ENCODE measurements at places on chromosomes 5 and 9. TPM values are rescaled to one million over a fixed set of nuclear protein-coding genes. Genes with fewer than 3 reads are reported as not detected.
A peak's percentile ranks its signal among the peaks of the same experiment; 100 is the strongest.

DNA sequence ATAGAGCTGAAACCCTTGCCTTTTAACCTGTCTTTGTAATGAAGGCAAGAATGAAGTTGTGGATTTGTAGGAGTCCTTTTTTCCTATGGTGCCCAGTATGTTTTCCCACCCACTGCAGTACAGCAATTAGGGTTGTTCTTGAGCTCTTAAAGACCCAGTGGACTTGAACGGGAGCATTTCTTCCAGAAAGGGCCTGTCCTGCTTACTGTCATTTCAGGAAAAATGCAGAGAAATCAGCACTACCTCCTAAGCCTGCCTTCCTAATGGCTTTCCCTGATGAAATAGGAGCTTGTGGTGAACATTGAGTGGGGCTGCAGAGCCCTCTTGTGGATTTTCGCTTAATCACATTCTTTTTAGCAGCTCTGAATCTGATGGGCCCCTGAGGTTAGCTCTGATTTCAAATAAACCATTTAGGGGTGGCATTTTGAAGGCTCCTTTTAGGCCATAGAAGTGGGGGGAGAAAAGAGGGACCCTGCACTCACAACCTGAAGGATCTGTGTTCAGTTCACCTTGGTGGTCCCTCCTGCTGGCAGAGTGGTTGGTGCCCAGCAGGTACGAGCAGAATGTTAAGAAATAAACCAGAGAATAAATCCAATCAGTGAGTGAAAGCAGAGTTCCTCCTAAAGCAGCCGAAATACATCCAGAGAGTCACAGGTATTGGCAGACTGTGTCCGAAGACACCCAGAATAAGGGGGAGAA, 188.0 kb upstream of the KLF9 start:
- peak; percentile 82 for DNase-seq

GRCh38 chr9:115226152-115226551, 108.2 kb upstream of the TNC start:
- DNase-seq = no peak

DNA sequence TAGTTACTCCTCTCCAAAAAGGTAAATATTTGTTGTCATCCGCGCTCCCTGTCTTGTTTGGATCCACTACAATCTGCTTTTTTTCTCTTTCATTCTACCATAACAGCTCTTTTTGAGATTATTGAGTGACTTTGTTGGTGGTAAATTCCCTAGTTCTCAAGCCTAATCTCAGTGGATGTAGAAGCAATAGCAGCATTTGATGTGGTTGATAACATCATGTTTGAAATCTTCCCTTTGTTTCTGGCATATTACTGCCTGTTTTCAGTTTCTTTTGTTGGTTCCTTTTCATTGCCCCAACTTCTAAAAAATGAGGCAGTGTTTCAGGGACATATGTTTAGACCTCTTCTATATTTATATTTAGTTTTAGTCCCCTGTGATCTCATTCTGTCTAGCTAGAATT, 8.9 kb downstream of the CDC42SE2 start:
- DNase-seq = no peak

DNA sequence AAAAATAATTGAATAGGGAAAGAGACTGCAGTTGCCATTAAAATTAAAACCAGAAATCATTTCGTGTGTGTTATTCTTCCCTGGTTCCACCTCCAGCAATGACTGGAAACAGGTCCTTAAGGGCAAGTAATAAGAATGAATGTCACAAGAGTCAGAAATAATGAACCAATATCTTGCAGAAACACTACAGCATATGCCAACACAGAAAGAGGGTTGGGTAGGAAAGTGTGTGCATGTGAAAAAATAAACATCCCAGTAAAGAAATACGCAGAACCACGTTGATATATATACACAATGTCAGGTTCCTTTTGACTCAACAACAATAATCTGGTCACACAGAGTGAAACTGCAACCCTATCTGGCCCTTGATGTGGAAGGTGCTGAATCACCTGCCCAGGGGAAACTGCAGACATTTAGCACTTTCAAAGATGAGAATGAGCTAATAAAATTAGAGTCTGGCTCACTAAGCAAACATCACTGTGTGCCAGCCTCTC, 15.0 kb downstream of the HMHB1 start:
- DNase-seq = no peak

DNA sequence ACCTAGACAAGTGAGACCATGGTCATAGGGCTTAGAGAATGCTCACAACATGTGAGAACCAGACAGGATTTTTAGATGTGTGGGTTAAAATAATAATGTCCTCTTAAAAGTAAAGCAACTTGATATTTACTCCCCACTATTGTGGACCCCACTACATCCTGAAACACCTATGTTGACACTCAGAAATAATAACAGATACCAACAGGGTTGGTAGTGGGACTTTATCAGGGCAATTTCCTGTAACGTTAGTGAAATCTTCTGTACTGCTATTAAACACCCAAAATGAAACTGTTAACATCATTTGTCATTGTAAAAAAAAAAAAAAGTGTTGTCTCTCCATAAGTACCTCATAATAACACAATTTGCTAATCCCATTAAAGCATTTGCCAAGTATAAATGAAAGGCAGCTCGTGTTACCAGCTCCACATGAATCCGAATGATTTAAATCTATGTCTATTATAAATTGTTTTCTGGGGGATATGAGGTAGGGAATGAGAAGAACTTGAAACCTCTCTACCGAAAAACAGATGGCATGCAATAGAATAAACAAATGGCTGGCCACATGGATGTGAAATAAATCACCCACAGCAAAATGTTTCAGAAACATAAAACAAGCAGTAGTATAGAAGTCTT, 285.9 kb downstream of the ARHGEF28 start:
- DNase-seq = no peak

- DNase-seq = no peak
These were observed 46.4 kb upstream of the DNAH5 start for GRCh38 chr5:13990896-13991295.

- DNase-seq = peak; percentile 69
These were observed 524.2 kb upstream of the DAB2 start for GRCh38 chr5:39948867-39949468.

- DNase-seq = no peak
These were observed 19.4 kb downstream of the CSF1R start for GRCh38 chr5:150066901-150067396.

GRCh38 chr5:103889500-103890209, 327.1 kb upstream of the NUDT12 start:
- no peak for DNase-seq

DNA sequence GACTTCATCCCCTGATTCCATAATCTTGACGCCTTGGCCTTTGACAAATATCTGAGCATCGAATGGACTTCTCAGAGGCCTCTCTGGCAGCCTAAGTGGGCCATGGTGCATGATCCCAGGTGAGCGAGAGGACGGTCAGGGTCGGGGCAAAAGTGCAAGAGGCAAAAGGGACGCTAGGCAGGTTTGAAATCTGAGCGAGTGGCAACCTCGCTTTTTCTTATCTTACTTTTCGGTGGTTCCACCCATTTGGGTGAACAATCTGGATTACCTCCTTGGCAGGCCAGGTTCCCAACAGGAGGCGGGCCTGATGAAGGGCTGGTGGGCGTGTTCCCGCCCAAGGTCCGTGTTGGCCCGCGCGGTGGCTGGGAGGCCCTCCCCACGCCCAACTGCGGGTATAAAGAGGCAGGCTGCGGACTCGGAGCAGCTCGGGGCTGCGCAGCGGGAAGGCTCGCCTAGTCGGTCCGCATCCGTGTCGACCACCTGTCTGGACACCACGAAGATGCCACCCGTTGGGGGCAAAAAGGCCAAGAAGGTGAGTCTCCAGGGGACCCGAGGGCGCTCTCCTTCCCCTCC, at the start of gene BHMT:
Gene BHMT (plus strand): TSS at position 423 of the 573 bp plus-strand sequence. CDS start 77 bp downstream, at position 500.
- no peak for DNase-seq

ANKRD20A1 gene
- not detected for polyA plus RNA-seq

ACOT12 gene
- polyA plus RNA-seq = 0.17 TPM

SPINK6 gene
- polyA plus RNA-seq = not detected

HEMGN gene
- polyA plus RNA-seq = 2.6 TPM

All from muscle of arm (tissue), 14 donors.